ENCODE measurements at places on chromosomes 1 and 21. TPM values are rescaled to one million over a fixed set of nuclear protein-coding genes. Genes with fewer than 3 reads are reported as not detected.
A peak's percentile ranks its signal among the peaks of the same experiment; 100 is the strongest.

OR2L8 gene
- not detected for total RNA-seq

VSIG8 gene
- not detected for total RNA-seq

PLEKHA6 gene
- total RNA-seq: 4.2 TPM

DNA sequence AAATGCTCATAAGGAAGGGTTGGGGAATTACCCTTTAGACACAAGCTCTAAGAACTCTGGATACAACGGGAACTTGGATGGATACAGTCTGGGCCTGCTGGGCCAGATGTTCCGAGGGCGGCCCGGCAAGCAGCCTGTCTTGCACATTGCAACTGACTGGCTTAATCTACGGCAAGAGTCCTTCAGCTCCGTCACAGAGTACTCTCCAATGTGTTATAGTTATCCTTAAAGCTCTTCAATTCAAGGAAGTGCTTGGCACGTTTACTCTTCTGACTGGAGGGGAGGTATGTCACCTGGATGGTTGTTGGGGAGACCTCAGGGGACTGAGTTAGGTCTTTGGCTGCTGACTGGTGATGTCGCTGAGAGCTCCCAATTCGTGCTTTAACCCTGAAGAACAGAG lies 1.1 kb upstream of the CFAP141 start:
- peaks cover 49% of the 10 kb centered on the region for H3K36me3 ChIP-seq
- no peak overlapping the region for H3K27ac ChIP-seq
- no peak for DNase-seq
- no peaks in the 10 kb centered on the region for H3K27me3 ChIP-seq

DNA sequence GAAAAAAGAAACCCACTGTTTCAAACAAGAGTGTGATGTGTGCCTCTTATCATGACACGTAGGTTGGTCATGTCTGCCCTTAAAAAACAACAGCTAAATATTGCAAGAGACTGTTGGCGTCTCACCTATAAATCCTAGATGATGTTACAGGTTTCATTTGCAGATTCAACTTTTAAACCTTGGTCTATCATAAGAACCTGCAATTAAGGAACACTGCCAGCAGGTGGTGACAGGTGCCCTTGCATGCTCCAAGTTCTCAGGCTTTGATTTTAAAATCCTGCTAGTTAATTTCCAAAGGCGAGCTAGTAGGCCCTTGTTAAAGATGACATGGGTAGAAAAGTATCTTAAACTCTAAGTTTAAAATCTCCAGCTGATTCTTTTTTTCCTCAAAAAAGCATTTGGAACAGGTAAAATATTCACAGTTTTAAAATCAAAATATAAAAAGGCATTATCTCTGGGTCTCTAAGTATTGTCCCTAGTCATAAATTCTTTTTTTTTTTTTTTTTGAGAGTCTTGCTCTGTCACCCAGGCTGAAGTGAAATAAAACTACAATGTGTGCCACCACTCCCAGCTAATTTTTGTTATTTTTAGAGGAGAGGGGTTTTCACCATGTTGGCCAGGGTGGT lies 39.1 kb downstream of the CLSTN1 start:
- no peaks in the 10 kb centered on the region for H3K4me1 ChIP-seq
- H3K27ac ChIP-seq: no peak overlapping the region
- no peaks in the 10 kb centered on the region for H3K27me3 ChIP-seq
- H3K36me3 ChIP-seq: no peaks in the 10 kb centered on the region
- no peak for DNase-seq
- no peak overlapping the region for H3K4me3 ChIP-seq

DNA sequence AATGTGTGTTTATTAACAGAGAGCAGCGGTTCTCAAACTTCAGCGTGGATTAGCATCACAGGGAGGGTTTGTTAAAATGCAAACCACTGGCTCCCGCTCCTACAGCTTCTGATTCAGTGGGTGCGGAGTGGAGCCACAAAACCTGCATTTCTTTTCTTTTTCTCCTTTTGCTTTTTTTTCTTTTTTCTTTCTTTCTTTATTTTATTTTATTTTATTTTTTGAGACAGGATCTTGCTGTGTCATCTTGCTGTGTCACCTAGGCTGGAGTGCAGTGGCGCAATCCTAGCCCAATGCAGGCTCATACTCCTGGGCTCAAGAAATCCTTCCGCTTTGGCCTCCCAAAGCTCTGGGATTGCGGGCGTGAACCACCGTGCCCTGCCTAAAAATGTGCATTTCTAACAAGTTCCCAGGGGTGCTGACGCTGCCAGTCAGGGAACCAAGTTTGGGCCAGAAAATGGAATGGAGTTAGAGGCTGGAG lies 20.9 kb upstream of the SLC1A7 start:
- no peak for DNase-seq
- H3K27me3 ChIP-seq: no peaks in the 10 kb centered on the region
- no peaks in the 10 kb centered on the region for H3K4me1 ChIP-seq
- H3K36me3 ChIP-seq: no peaks in the 10 kb centered on the region

DNA sequence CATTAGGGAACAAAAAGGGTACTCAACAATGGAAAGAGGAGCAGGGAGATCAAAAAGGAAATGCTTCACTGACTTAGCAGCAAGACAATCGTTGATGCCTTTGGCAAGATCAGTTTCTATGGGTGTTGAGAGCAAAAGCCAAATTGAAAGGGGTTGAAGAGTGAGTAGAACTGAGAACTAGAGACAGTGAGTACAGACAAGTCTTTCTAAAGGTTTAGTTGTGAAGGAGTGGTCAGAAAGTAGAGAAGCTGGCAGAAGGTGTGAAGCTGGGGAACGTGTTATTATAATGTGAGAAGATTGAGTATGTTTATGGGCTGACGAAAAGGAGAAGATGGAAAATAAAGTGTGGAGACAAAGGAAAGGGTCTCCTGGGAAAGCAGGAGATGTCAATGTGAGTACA lies 221.2 kb upstream of the USP25 start:
- no peaks in the 10 kb centered on the region for H3K36me3 ChIP-seq
- no peak overlapping the region for H3K4me3 ChIP-seq
- H3K27ac ChIP-seq: no peak overlapping the region
- H3K4me1 ChIP-seq: no peaks in the 10 kb centered on the region
- no peaks in the 10 kb centered on the region for H3K27me3 ChIP-seq

- H3K4me1 ChIP-seq: no peaks in the 10 kb centered on the region
- H3K36me3 ChIP-seq: no peaks in the 10 kb centered on the region
- DNase-seq: no peak
- H3K27me3 ChIP-seq: no peaks in the 10 kb centered on the region
- no peak overlapping the region for H3K4me3 ChIP-seq
- no peak overlapping the region for H3K27ac ChIP-seq
Observed at GRCh38 chr1:110878993-110879392, 6.0 kb downstream of the CD53 start.

- H3K4me1 ChIP-seq: peaks cover 33% of the 10 kb centered on the region
- H3K27me3 ChIP-seq: no peaks in the 10 kb centered on the region
- H3K27ac ChIP-seq: peak overlapping the region; percentile 79
- no peaks in the 10 kb centered on the region for H3K36me3 ChIP-seq
- no peak overlapping the region for H3K4me3 ChIP-seq
Observed at GRCh38 chr1:30798389-30799232, 41.0 kb upstream of the LAPTM5 start.

DNA sequence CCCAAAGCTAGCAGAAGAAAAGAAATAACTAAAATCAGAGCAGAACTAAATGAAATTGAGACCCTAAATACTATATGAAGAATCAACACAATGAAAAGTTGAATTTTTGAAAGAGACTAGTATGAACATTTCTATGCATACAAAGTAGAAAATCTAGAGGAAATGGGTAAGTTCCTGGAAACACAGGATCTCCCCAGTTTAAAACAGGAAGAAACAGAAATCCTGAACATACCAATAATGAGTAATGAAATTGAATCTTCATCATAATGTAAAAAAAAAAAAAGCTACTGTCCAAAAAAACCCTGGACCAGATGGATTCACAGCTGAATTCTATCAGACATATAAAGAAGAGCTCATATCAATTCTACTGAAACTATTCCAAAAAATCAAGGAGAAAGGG lies 233.5 kb downstream of the PLPP3 start:
- no peak for DNase-seq
- no peaks in the 10 kb centered on the region for H3K27me3 ChIP-seq
- H3K27ac ChIP-seq: no peak overlapping the region
- no peaks in the 10 kb centered on the region for H3K36me3 ChIP-seq

DNA sequence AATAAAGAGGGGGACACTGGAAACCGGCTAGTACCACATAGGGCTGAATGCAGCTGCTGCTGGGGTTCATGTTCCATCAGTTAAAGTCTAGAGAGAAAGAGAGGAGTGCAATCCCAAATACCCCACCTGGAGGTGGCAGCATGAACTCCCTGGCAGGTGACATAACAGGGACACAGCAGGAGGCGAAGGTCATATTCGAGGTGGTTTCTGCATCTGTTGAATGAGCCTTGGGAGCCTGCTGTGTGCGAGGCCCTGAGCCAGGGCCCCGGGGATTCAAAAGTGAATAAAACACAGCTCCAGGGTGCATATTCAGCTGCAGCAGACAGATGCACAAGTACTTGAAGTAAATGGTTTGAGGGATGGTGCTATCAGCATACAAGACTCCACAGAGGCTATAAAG lies 456.8 kb downstream of the SETD4 start:
- H3K27me3 ChIP-seq: no peaks in the 10 kb centered on the region
- H3K4me3 ChIP-seq: no peak overlapping the region
- no peaks in the 10 kb centered on the region for H3K36me3 ChIP-seq
- no peak overlapping the region for H3K27ac ChIP-seq
- no peak for DNase-seq
- H3K4me1 ChIP-seq: no peaks in the 10 kb centered on the region

DNA sequence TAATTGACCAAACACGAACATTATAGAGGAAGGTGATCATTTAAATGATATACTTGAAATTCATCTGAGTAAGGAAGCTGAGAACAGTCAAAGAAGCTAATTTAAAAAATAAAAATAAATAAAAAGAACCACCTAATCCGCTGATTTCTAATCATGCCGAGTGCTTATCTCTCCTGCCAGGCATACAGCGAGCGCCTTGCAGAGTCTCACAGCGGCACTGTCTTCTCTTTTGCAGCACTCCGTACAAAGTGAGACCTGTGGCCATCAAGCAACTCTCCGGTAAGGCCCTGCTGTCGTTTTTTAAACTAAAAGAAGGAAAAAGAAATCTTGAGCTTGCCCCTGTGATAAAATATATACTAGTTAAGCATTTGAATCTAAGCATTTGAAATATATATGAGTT lies 45.3 kb downstream of the PDE9A start:
- no peak overlapping the region for H3K4me3 ChIP-seq
- H3K27me3 ChIP-seq: no peaks in the 10 kb centered on the region
- no peak for DNase-seq
- no peak overlapping the region for H3K27ac ChIP-seq

DNA sequence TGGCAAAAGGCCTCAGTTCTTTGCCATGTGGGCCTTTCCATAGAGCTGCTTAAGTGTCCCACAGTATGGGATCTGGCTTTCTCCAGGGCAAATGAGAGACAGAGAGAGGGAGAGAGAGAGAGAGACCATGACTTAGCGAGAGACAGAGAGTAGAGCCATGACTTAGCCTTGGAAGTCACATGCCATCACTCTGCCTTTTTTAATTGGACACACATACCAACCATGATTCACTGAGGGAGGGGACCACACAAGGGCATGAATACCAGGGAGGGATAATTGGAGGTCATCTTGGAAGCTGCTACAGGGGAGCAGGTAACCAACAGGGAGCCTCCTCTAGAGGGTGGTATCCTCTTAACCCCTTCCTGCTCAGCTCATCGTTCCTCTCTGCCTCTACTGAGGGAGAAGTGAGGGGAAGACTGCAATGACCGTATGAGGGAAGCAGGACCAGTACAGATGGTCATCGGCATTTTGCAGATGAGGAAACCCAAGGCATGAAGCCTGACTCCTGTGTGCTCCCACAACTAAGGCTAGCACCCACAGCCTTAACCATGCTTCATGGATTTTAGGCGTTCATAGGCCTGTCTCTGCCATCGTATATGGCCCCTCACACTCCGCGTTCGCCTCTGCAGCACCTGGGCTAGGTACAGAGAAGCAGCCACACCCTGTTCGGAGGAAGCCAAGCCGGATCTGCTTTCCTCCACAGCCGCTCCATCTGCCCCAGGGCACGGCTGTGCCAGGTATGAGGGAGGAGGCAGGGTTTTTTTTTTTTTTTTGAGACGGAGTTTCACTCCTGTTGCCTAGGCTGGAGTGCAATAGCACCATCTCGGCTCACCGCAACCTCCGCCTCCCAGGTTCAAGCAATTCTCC lies 38.6 kb downstream of the MEF2D start:
- H3K36me3 ChIP-seq: peaks cover 18% of the 10 kb centered on the region
- H3K4me3 ChIP-seq: no peak overlapping the region
- peaks cover 36% of the 10 kb centered on the region for H3K4me1 ChIP-seq
- H3K27me3 ChIP-seq: no peaks in the 10 kb centered on the region
- no peak overlapping the region for H3K27ac ChIP-seq

- no peaks in the 10 kb centered on the region for H3K36me3 ChIP-seq
- peaks cover 29% of the 10 kb centered on the region for H3K4me1 ChIP-seq
- H3K4me3 ChIP-seq: no peak overlapping the region
- no peak overlapping the region for H3K27ac ChIP-seq
- DNase-seq: no peak
Observed at GRCh38 chr1:5997316-5997715, 5.1 kb upstream of the NPHP4 start.

- no peaks in the 10 kb centered on the region for H3K36me3 ChIP-seq
- H3K27ac ChIP-seq: no peak overlapping the region
- DNase-seq: no peak
- peaks cover 4% of the 10 kb centered on the region for H3K4me1 ChIP-seq
- no peak overlapping the region for H3K4me3 ChIP-seq
Observed at GRCh38 chr1:19804831-19805251, 5.1 kb upstream of the TMCO4 start.

DNA sequence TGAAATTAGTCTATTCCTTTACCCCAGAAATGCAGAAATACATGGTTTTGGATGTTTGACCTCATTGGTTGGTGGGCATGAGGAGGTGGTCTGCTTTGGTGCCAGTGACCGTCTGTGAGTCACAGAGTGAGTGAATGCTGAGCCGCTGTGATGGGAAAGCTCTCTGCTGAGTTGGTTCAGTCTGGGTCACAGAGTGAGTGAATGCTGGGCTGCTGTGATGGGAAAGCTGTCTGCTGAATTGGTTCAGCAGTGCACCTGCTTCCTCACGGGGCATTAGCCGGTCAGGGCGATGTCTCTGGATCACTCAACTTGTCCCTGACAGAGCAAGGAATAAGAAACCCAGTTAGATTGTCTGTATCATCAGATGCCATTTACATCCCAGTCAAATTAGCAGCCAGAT lies 40.8 kb downstream of the ADARB1 start:
- no peaks in the 10 kb centered on the region for H3K27me3 ChIP-seq
- no peak for DNase-seq
- no peak overlapping the region for H3K27ac ChIP-seq
- no peaks in the 10 kb centered on the region for H3K36me3 ChIP-seq

Data from upper lobe of left lung (tissue), 6 donors.